ENCODE measurements at places on chromosomes 3 and 15.

GRCh38 chr3:13147344-13147743, 74.1 kb upstream of the IQSEC1 start:
- DNase-seq = no peak

DNA sequence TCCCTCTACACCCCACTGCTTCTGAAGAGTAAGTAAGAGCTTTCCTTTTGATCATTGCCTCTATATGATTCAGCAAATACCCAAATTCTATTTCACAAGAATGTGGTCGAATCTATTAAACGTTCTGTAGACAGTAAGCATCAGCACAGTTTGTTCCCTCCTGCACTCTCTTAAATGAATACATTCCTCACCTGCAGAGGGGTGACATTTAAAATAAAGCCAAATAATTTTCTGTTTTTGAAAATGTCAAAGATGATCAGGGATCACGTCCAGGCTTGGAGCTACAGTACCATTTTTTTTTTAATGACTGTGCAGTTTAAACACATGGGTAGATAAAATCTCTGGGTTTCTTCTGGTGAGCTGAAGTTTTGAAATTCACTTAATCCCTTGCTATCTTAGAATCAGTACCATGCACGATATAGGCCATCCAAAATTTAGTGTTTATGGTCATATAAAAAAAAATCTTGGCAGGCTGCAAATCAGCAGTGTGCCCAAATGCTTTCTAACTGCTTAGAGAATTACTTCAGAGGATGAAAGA, 12.8 kb downstream of the PYDC2 start:
- no peak for DNase-seq

DNA sequence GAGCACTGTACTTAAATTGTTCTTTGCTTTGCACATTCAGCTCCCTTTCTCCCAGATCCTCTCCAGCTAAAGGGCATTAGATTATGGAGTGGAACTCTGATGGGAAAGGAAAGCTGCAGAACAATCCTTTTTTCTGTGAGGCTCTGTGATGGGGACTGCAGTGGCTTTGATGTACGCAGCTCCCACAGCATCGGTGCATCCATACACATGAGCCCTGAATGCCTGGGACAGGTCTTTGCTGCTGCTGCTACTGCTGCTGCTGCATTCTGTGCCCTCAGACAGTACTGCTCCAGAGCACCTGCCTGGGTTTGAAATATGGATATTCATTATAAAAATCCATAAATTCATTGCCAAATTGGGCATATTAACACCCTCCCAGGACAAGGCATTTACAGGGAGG, 164.4 kb downstream of the WDR76 start:
- no peak for DNase-seq

GRCh38 chr3:84318273-84318809, 640.4 kb upstream of the CADM2 start:
- DNase-seq = no peak

GRCh38 chr3:51716805-51717204, 9.9 kb downstream of the GRM2 start:
- DNase-seq = no peak

- DNase-seq = no peak
These were observed 3.9 kb upstream of the ACAN start for GRCh38 chr15:88799341-88799740.

GRCh38 chr3:148709560-148710253, 12.0 kb downstream of the AGTR1 start:
- DNase-seq = no peak

GRCh38 chr3:122100083-122100482, 44.9 kb downstream of the CD86 start:
- DNase-seq = no peak

DNA sequence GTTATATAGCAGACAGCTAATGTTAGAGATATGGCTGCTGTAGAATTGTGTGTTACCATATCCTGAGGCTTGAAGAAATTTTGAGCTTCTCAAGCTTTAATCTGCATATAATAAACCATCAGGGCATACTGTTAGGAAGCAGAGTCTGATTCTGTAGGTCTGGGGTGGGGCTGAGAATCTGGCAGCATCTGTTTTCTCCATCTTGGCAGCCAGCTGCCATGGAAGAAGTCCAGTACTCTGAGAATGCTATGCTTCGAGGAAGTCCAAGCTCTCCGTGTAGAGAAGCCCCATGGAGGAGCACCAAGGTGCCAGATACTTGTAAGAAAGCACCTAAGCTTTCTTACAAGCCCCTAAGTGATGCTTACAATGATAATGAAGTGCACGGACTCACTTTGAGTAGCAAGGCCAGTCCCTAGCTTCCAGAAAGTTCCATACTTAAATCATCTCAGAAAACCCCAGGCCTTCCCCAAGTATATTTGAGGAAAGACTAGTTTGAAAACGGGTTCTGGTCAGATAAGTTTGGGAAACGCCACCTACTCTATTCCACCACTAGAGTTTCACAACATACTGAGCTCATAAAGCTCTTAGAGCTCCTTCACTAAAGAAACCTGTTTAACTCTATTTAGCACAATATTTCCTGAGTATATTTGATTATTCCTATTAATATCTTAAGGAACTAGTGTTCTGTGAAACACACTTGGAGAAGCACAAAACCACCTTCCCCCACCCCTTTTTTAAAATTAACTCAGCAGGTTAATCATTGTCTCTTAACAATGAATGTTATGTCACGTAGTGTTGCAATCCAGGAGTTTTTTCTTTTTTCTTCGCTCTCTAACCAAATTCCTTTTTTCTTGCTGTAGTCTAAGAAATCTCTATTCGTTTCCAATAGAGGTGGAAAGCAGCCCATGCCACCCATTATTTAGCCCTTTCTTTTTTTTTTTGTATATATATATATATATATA, 59.9 kb upstream of the RASGRP1 start:
- DNase-seq = no peak

DNA sequence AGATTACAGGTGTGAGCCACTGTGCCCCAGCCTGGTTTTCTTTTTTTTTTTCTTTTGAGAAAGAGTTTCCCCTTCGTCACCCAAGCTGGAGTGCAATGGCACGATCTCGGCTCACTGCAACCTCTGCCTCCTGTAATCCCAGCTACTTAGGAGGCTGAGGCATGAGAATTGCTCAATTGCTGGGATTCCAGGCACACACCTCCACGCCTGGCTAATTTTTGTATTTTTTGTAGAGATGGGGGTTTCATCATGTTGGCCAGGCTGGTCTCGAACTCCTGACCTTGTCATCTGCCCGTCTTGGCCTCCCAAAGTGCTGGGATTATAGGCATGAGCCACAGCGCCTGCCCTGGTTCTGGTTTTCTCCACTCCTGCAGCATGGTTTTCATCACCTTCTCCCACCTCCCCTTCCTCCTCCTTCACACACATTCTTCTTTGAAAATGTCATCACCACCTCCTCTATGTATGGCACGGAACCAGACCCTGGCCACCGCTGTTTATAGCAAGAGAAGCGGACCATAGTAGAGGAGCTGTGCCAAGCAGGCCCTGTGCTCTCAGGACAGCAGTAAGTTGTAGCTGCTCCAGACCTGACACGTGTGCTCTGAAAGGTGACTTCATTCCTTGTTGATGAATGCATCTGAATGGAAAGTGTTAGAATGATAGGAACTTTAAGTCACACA, 14.6 kb upstream of the AHSG start:
- no peak for DNase-seq

- no peak for DNase-seq
These were observed 50.0 kb upstream of the ZNF280D start for GRCh38 chr15:56783156-56783856.

GRCh38 chr3:182909318-182910040, 70.9 kb downstream of the DCUN1D1 start:
- no peak for DNase-seq

- DNase-seq = no peak
These were observed 11.4 kb downstream of the FAM174B start for GRCh38 chr15:92643849-92644815.

- DNase-seq = no peak
These were observed 62.1 kb downstream of the ETV5 start for GRCh38 chr3:186046838-186047237.

- DNase-seq = no peak
These were observed 353.6 kb downstream of the SHQ1 start for GRCh38 chr3:72494626-72495025.

GRCh38 chr3:129312021-129312639, 33.5 kb downstream of the HMCES start:
- DNase-seq = no peak

DNA sequence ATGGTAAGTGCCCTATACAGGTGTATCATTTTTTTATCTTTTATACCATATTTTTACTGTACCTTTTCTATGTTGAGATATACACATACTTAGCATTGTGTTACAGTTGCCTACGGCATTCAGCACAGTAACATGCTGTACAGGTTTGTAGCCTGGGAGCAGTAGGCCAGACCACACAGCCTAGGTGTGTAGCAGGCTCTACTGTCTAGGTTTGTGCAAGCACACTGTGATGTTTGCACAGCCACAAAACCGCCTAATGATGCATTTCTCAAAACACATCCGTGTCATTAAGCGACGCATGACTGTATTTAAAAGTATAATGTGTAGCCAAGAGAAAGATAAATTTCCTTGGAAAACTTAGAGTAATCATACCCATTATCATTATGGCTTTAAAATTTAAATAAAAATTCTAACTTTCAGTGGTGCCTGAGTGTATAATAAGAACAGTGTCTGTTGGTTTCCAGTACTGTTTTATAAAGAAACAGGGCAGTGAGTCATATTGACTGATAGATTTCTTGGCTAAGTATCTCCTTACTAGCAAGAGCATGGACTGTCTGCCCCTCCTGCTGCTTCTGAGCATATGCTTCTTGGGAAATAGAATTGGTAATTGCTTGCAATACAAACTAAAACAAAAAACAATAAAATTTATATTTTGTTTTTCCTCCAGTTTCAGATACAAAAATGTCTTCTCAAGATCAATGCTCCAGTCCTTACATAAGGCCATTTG, 18.3 kb downstream of the CALML4 start:
- no peak for DNase-seq

DNA sequence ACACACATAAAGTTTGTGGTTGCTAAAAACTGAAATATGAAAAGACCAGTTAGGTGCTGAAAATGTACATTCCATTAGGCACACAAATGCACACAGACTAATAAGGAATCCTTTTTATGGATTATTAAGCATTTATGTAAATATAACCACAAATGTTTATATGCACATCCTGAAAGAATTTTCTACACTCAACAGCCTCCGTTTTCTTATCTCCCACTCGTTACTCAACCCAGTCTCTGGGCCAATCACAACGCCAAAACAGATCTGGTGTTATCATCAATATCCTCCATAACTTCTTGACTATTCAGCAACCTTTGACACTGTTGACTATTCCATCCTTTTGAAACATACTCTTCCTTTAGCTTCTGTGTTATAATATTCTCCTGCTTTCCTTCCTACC, 136.4 kb downstream of the ATP8B4 start:
- DNase-seq = no peak

- DNase-seq = no peak
These were observed 22.4 kb downstream of the B3GNT5 start for GRCh38 chr3:183275418-183275817.

DNA sequence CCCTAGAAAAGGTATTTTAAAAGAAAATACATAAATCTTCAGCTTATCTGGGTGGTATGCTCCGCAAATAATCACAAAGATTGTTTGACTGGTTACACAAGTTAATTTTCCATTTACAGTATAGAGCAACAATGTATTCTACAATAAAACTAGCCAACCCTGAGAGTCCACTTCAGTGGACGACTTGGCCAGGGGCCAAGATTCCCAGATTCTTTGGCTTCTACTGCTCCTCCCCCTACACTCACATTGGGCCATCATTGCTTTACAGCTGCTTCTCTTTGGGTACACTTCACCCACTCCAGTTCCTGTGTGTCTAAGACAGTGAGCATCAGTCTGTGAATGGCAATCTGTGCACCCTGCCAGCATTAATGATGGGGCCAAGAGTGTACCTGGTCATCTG, 17.2 kb upstream of the PRICKLE2 start:
- DNase-seq = no peak

DNA sequence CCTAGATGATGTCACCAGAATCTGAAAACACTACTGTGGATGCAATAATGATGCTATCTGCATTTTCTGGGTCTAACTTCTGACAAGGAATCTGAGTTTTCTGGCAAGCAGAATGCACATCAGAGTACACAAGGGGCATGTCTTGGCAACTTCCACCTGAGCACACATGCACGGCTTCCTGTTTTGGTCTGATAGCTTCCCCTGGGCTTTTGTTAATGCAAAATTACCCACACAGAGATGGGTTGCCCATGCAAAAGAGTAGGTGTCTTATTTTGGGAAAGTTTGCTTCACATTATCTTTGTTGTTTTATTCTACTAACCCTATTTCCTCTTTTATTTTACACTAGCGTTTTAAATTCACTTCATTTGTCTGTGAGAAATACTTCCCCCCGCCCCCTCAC, 74.2 kb upstream of the SATB1 start:
- no peak for DNase-seq

- no peak for DNase-seq
These were observed 279.2 kb downstream of the GABRG3 start for GRCh38 chr15:27250223-27250622.

DNA sequence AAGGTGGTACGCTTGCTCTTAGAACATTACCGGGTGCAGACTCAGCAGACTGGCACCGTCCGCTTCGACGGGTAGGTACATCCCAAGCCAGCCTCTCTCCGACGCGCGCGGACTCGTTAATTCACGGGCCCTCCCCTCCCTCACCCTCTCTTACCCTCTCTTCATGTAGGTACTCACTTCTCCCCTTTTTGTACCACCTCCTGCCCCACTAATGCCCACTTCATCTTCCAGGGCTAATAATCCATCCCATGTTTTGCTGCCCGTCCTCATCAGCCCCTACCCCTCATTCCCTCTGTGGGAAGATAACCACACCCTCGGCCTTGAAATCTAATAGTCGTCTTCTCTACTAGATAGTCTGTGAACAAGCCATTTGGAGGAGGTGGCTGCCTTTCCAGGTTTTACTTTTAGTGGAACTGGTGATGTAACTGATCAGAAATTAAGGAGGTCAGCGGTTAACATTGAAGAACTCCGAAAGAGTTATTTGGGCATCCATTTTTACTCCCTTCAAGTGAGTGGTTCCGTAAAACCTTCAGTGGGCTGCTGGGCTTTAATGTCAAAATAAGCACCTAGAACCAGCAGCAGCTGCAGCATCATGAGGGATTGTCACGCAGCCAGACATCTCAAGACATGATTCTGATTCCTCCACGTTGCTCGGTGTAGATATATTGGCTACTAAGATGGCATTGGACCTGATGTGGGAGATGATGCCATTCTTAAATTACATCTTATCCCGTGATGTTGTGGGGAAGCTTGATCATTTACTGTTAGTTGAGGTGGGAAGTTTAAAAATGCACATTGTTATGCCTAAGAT, 1.3 kb downstream of the FEM1B start:
- DNase-seq = no peak

GRCh38 chr15:72936237-72936636, 116.0 kb upstream of the NEO1 start:
- no peak for DNase-seq

GRCh38 chr3:118533676-118534075, 501.0 kb downstream of the IGSF11 start:
- DNase-seq = no peak

DNA sequence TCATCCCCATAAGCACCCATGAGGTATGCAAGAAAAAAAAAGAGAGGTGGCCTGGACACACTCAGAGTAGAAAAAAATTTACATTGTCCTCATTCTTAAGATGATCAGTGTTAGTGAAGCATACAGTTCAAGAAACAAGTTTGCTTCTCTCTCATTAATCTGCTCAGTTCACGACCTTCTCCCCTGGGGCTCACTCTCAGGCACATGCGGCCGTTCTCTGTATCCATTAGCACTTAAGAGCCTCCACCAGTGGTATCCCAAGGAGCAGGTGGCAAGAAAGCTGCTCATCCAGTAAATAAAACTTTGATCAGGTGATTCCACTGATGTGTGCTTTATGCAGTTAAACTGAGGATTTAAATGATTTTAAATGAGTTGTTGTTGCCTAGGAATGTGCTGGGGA, 57.4 kb downstream of the ARHGAP31 start:
- DNase-seq = no peak

- no peak for DNase-seq
These were observed 1.2 kb downstream of the EIF1B start for GRCh38 chr3:40310705-40311104.

All from activated CD8-positive, alpha-beta memory T cell treated with anti-CD3 and anti-CD28 coated beads for 1 hour (primary cell).